Activated CD4-positive, alpha-beta T cell treated with anti-CD3 and anti-CD28 coated beads, Interleukin-2, amount 10 ng/mL, durations not matched to agents 7 days and 5 days (primary cell): ENCODE measurements at places on chromosomes 16 and 17.

DNA sequence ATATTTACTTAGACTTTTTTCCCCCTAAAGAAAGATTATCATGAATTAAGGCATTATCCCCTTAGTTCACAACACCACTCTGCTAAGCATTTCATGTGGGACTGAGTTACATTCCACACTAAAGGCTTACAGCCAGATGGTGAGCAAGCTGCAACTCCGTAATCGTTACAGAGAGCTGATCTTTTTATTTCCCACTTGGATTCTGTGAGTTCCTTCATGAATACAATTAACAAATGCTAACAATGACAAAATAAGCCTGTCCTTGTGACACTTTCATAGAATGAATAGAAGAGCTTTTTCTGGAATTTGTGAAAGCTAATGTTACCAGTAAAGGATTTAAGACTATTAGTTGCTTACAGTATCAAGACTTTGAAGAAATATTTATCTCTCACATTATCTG, 8.7 kb downstream of the OGFOD1 start:
- H3K27ac ChIP-seq = no peak overlapping the region
- peaks cover 8% of the 10 kb centered on the region for H3K4me1 ChIP-seq
- no peaks in the 10 kb centered on the region for H3K27me3 ChIP-seq
- no peak for DNase-seq

DNA sequence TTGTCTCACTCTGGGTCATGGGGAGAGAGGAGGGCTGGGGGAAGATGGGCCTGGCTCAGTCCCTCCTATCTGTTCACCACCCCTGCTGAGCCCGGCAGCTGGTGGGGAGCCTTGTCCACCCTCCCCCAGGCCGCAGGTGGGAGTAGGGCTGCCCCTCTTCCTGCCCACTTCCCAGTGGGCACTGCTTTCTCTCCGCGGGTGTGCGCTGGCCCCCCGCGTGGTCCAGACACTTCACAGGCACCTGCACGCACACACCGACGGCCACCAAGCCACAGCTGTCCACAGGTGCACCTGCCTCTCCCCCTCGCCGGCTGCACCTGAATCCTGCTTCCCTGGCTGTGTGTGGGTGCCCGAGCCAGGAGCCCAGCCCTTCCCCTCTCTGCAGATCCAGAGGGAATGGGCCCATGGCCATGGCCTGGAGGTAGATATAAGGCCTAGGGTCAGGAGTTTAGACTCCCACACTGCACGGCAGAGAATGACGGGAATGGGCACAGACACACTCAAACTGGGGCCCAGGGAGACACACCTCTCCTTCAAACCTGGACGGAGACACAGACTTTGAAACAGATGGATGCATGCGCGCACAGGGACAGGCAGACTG, 2.0 kb downstream of the NHERF2 start:
- H3K4me1 ChIP-seq = peaks cover 13% of the 10 kb centered on the region
- no peak for DNase-seq
- H3K4me3 ChIP-seq = no peak overlapping the region
- peaks cover 17% of the 10 kb centered on the region for H3K27me3 ChIP-seq
- H3K27ac ChIP-seq = no peak overlapping the region

GRCh38 chr17:45227926-45228762, 6.5 kb downstream of the FMNL1 start:
- peaks cover 80% of the 10 kb centered on the region for H3K4me1 ChIP-seq
- peaks cover 55% of the 10 kb centered on the region for H3K36me3 ChIP-seq
- H3K4me3 ChIP-seq = peak overlapping the region; percentile 97
- no peaks in the 10 kb centered on the region for H3K27me3 ChIP-seq
- no peak for DNase-seq

- H3K4me3 ChIP-seq = no peak overlapping the region
- no peaks in the 10 kb centered on the region for H3K36me3 ChIP-seq
- no peaks in the 10 kb centered on the region for H3K4me1 ChIP-seq
- no peak for DNase-seq
- H3K27ac ChIP-seq = no peak overlapping the region
Observed at GRCh38 chr17:58273453-58274104, 7.2 kb downstream of the MPO start.

GRCh38 chr17:33520426-33521330, 227.6 kb upstream of the ASIC2 start:
- H3K27me3 ChIP-seq = peaks cover 2% of the 10 kb centered on the region
- peak; percentile 51 for DNase-seq
- no peaks in the 10 kb centered on the region for H3K36me3 ChIP-seq
- no peak overlapping the region for H3K27ac ChIP-seq
- H3K4me3 ChIP-seq = no peak overlapping the region

DNA sequence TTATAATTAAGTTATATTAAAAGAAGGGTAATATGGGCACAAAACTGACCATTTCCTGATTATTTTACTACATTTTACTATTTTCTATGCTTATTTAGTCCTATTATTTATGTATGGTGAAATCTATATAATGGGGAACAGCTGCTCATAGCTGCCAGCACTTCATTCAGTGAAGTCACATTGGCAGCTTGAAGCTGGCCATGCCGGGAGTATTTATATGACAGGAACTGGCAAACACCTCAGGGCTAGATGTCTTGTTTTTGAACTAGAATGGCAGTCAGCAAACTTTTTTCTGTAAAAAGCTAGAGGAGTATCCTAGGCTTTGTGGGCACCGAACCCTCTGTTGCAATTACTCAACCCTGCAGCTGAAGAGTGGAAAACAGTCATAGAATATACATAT, 104.1 kb downstream of the CDH13 start:
- H3K27ac ChIP-seq = no peak overlapping the region
- no peaks in the 10 kb centered on the region for H3K36me3 ChIP-seq
- no peak for DNase-seq
- peaks cover 12% of the 10 kb centered on the region for H3K27me3 ChIP-seq
- H3K4me3 ChIP-seq = no peak overlapping the region

DNA sequence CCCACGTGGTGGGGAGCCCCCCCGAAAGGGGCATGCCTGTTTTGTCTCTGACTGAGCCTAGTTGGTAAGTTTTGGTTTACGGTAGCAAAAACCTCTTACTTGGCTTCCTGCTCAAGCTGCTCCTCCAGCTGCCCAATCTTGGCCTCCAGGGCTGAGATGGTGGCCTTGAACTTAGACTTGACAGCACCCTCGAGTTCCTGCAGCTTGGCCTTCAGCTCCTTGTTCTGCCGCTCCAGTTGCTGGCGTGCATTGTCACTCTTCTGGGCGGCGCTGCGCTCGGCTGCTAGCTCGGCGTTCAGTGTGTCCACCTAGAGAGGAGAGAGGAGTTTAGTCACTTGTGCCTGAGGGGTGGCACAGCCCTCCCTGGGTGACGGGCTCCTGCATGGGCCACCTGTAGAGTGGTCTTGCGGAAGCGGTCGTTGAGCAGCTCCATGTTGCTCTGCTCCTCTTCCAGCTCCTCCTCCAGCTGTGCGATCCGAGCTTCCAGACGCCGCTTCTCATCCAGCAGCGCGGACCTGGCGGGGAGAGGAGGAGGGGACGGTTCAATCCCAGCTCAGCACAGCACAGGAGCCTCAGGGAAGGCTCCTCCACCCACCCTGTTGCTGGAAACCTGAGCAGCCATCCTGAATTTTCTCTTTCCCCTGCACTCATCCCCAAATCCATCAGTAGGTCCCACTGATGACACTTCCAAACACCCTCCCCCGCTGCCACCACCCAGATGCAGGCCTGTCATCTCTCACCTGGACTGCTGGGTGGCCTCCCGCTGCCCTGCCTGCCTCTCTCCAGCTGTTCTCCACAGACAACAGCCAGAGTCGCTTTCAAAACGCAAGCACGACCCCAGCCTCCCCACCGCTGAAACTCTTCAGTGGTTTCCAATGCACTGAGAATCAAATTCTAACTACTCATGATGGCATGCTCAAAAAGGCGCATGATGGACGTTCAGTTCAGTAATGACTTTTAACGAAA, 44.6 kb downstream of the NDEL1 start:
- no peak overlapping the region for H3K4me3 ChIP-seq
- no peaks in the 10 kb centered on the region for H3K27me3 ChIP-seq
- no peak overlapping the region for H3K27ac ChIP-seq
- H3K36me3 ChIP-seq = peaks cover 38% of the 10 kb centered on the region
- H3K4me1 ChIP-seq = no peaks in the 10 kb centered on the region

- DNase-seq = no peak
- no peaks in the 10 kb centered on the region for H3K36me3 ChIP-seq
- no peak overlapping the region for H3K4me3 ChIP-seq
- H3K4me1 ChIP-seq = peaks cover 9% of the 10 kb centered on the region
- H3K27ac ChIP-seq = no peak overlapping the region
- H3K27me3 ChIP-seq = no peaks in the 10 kb centered on the region
Observed at GRCh38 chr16:12225806-12226465, 249.4 kb downstream of the SNX29 start.

GRCh38 chr16:69131167-69131838, 1.1 kb downstream of the CHTF8 start:
- peak overlapping the region; percentile 87 for H3K27ac ChIP-seq
- H3K36me3 ChIP-seq = peaks cover 19% of the 10 kb centered on the region
- DNase-seq = peak; percentile 15
